KG1 (cell line): ENCODE measurements at places on chromosomes 4 and X.

DNA sequence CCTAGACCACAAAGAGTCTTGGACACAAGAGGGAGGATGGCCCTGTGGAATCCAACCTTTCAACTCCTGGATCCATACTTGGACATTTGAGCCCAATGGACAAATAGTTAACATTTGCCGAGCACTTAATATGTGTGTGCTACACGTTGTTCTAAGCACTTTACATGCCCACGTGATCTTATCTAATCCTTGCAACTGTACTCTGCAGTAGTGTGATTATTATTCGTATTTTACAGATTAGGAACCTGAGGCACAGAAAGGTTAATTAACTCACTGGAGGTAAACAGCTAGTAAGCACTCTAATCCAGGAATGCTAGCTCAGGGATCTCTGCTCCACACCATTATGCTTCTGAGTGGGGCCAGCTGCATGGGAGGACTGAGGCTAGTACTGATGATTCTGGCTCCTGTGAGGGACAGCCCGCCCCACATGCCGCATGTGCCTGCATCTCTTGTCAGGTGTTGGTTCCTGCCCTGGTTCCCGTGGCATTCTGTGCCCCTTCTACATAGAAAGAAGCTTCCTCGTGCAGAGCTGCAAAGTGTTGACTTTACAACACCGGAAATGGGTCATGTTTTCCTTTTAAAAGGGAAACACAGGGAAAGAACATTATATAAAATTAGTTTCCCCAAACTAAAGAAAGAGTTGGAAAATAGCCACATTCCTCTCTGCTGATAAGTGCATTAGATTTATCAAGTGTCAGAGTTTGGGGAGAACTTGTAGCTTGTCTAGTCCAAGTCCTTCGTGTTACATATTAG lies 34.8 kb downstream of the PLAC1 start:
- DNase-seq = no peak

DNA sequence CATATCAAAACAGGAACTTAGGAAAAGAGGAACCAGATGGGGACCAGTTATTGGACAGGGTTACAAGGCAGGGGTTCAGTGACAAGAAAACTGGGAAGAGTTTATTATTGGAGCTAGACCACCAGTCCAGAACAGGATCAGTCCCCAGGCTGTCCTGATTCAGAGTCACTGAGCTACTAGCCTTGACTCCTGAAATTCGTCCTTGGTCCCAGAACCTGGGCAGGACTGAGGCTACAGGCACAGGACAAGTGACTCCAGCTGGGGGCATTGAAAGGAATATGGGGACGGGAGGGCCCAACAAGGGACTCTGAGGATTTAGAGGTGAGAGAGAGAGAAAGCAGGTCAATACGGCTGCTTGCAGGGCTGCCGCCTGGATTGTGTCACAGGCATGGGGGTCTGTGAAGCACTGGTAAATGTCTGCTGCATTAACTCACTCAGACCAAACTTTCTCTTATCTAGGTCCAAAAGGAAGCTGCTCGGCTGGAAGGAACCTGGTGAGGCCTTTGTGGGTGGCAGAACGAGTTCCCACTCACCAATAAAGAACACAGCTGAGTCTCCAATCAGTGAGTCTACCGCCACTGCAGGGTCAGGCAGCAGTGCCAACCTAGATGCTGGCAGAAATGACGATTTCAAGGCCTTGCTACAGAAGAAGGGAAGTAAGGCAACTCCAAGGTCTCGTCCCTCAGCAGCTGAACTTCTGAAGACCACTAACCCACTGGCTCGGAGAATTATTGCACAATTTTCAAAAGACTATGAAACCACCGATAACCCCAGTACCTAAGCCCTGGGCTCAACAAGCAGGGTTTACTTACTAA lies 11.3 kb upstream of the RTL5 start:
- DNase-seq = no peak

GRCh38 chrX:131881194-131881593 lies 141.9 kb upstream of the STK26 start:
- DNase-seq = no peak

DNA sequence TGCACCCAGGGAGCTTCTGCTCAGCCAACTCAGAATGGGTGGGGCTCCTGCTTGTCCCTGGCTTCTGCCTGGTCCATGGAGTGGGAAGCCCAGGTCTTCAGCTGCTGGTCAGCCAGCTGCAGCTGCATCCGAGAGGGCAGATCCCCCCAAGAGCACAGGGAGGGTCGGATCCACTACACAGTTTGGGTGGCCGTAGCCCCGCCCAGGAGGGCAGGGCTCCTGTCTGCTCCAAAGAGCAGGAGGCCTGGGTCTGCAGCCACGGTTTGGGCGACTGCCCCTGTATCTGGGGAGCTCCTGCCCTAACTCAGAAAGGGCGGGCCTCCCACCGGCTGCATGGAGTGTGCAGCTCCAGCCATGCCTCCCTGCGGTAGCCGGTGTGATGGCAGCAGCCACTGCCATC lies 169.1 kb downstream of the TEX13A start:
- no peak for DNase-seq

- DNase-seq = no peak
Observed at GRCh38 chr4:11451716-11452115, 23.0 kb upstream of the HS3ST1 start.

GRCh38 chrX:148600131-148600530 lies 99.7 kb downstream of the AFF2 start:
- DNase-seq = no peak

DNA sequence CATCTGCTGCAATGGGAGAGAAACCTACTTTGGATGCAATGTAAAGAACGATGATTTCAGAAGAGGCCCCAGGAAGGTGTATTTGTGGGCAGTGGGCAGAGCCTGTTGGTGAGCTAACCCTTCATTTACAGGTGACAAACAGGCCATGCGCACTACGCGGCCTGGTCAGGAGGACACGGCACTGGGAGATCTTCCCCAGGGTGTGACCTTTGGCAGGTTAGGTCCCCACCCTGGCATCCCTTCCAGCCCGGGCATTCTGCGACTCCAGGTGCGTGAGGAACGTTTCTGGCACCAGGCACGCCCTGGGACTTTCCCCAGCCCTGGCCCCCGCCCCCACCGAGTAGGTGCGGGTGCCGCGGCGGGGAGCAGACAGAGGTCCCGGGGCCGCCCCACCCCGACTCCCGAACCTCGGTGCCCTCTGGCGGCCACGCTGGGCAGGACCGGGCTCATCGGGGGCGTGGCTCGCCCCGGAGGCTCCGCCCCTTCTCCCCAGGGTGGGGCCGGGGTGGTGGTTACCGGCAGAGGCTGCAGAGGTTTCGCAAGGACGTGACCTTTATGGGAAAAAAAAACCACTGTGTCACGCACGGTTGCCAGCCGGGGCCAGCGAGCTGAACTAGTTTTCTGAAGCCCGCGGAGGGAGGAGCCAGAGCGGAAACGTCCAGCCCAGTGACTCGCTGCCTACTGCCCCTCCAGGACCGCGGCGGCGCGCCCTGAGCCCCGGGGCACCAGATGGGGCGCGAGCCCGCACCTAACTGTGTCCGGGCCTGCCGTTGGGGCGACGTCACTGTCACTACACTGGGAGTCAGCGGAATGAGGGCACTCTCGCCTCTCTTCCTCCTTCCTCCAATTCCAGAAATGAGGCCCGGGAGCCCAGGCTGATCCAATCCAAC lies 5.0 kb upstream of the NYX start:
- no peak for DNase-seq

- no peak for DNase-seq
Observed at GRCh38 chr4:155353923-155354540, 22.7 kb downstream of the MAP9 start.

- no peak for DNase-seq
Observed at GRCh38 chrX:113770071-113770470, 813.8 kb upstream of the HTR2C start.

- DNase-seq = no peak
Observed at GRCh38 chrX:110346681-110347080, 12.0 kb upstream of the RTL9 start.

GRCh38 chrX:12582649-12583048 lies 208.6 kb upstream of the PRPS2 start:
- no peak for DNase-seq

- DNase-seq = no peak
Observed at GRCh38 chr4:2489841-2490552, 21.1 kb downstream of the RNF4 start.

GRCh38 chr4:185880571-185880970 lies 68.6 kb upstream of the SORBS2 start:
- DNase-seq = no peak

DNA sequence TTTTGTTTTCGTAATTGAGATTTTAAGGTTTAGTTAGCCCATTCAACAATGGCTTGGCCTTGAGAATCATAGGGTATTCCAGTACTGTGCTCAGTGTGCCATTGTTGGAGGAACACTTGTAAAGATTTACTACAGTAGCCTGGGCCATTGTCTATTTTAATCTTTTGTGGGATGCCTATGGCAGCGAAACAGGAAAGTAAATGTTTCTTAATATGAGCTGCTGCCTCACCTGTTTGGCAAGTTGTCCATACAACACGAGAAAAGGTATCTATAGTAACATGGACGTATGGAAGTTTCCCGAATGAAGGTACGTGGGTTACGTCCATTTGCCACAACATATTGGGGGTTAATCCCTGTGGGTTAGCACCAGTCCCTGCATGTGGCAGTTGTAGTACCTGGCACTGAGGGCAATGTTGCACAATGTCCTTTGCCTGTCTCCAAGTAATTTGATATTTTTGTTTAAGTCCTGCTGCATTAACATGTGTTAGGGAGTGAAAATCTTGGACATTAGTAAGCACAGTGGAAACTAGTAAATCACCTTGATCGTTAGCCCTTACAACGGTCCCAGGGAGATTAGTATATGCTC lies 38.6 kb upstream of the AADAT start:
- no peak for DNase-seq

DNA sequence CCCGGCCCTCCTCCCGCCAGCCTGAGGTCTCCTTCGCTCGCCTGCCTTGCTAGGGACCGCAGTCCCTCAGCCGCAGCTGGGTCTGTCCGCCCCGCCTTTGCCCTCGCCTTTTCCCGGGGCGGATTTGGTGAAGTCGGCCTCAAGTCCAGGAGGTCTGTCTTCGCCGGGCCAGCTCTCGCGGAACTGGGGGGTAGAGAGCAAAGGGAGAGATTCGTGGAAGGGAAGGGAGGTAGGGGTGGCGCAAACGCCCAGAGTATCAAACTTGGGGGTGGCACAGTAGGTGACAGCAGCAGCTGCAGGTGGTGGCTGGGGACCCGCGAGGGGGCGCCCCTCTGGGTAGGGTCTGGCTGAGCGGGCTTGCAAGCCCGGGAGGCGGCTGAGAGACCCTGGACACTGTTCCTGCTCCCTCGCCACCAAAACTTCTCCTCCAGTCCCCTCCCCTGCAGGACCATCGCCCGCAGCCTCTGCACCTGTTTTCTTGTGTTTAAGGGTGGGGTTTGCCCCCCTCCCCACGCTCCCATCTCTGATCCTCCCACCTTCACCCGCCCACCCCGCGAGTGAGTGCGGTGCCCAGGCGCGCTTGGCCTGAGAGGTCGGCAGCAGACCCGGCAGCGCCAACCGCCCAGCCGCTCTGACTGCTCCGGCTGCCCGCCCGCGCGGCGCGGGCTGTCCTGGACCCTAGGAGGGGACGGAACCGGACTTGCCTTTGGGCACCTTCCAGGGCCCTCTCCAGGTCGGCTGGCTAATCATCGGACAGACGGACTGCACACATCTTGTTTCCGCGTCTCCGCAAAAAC lies at the start of gene NPY2R:
Gene NPY2R (plus strand): TSS at position 379 of the 797 bp plus-strand sequence. CDS start 5,304 bp downstream, outside the sequence.
- DNase-seq = no peak
